Activated CD4-positive, alpha-beta T cell treated with anti-CD3 and anti-CD28 coated beads for 1 hour (primary cell): ENCODE measurements at places on chromosomes 16 and 17.

DNA sequence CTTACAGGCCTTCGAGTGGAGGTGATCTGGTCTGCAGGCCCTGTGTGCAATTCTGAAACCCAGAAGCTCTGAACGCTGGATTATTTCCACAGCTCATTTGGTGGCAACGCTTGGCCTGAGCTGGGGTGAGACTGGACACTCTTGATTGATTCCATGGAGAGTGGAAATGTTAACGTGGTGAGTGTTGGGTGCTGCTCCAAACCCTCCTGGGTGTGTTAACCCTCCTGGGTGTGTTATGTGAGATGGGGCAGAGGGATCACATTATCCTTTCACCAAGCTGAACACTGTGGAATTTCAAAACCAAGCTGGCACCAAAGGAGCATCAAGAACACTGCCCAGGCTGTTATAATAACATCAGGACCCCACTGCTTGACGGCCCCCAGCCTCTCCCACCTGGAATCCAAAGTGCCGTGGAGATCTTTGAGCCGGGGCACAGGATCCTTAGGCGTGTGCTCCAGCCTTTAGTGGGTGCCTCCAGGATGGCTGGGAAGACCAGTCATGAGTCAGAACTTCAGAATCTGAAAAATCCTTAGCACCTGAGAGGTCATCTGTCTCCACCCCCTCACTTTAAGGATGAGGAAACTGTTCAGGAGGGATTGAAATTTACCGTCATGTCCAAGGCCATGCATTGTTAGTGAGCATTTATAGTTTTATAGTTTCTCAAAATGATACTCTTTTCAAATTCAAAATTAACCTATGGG, 75.0 kb downstream of the RPTOR start:
- no peak for DNase-seq

- DNase-seq: no peak
Measured at GRCh38 chr16:80739523-80739922, 64.9 kb downstream of the CDYL2 start.

GRCh38 chr17:4691686-4692085, 12.3 kb downstream of the PELP1 start:
- DNase-seq: no peak

GRCh38 chr17:30116661-30117551, at the start of gene NSRP1:
Gene NSRP1 (plus strand): TSS chr17:30116816. CDS start chr17:30116844, 28 bp downstream.
- DNase-seq: peak; percentile 90

- no peak for DNase-seq
Measured at GRCh38 chr16:57480754-57481230, 5.5 kb downstream of the DOK4 start.

GRCh38 chr16:69073181-69073702, 32.2 kb upstream of the HAS3 start:
- no peak for DNase-seq

- DNase-seq: no peak
Measured at GRCh38 chr17:75849724-75850123, 5.4 kb downstream of the WBP2 start.

- no peak for DNase-seq
Measured at GRCh38 chr17:11944587-11944986, 52.7 kb downstream of the ZNF18 start.

- DNase-seq: no peak
Measured at GRCh38 chr16:75248536-75249380, 2.7 kb downstream of the BCAR1 start.

DNA sequence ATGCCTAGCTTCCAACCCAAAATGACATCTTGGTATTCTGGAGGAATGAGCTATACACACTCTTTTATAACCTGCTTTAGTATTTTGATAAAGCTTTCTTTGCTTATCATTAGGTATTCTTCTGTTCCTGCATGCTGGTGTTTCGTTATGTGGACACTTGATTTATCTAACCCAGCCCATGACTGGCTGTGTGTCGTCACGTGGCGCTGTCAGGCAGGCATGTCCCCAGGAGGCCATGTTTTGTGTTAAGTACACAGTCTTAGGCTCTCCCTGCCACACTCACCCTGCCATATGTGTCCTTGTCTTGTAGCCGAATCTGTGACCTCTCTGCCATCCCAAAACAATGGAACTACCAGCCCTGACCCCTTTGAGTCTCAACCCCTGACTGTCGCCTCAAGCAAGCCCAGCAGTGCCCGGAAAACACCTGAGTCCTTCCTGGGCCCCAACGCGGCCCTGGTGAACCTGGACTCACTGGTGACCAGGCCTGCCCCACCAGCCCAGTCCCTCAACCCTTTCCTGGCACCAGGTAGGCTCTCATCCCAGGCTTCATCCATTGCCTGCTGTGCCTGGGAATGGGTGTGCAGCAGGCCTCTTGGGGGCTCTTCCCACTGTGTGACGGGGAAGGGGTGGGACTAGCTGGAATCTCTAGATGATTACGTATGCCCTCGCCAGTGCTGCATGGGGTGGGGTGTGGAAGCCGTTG, 30.8 kb downstream of the B9D1 start:
- DNase-seq: no peak

GRCh38 chr16:69563605-69564580, 1.9 kb upstream of the NFAT5 start:
- DNase-seq: peak; percentile 23

- DNase-seq: no peak
Measured at GRCh38 chr16:87764600-87765472, 950 bp downstream of the KLHDC4 start.

DNA sequence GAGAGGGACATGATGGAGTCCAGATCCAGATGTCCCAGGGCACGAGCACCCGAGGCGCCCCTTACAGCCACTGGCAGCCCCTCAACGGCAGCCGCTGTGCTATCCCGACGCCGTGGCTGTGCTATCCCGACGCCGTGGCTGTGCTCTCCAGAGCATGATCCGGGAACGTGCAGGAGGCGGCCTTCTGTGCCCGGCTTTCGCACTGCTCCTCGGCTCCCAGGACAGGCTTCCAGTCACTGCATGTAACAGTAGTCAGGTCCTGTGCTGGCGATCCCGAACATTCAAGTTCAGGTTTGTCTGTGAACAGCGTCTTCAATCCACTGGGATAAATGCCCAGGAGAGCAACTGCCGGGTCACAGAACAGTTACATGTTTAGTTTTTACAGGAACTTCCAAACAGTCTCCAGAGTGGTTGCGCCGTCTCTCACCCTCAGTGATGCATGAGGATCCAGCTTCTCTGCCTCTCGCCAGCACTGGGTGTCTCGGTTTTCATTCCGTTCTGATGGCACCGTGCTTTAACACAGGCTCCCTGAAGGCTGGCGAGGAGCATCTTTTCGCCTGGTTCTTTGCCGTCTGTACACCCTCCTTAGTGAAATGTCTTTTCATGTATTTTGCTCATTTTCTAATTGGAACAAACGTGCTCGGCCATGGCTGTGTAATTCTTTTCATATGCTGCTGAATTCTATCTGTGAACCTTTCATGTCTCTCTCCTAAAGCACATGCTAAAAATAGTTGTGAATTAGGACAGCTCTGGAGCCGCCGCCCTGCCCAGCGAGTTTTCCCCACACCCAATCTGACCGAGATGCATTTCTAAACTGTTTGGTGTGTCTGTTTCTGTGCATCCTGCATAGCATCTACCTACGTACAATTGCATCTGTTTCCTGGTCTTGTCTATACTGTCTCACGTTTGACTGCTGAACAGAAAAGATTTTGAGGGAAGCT, 72.6 kb upstream of the METRNL start:
- no peak for DNase-seq

DNA sequence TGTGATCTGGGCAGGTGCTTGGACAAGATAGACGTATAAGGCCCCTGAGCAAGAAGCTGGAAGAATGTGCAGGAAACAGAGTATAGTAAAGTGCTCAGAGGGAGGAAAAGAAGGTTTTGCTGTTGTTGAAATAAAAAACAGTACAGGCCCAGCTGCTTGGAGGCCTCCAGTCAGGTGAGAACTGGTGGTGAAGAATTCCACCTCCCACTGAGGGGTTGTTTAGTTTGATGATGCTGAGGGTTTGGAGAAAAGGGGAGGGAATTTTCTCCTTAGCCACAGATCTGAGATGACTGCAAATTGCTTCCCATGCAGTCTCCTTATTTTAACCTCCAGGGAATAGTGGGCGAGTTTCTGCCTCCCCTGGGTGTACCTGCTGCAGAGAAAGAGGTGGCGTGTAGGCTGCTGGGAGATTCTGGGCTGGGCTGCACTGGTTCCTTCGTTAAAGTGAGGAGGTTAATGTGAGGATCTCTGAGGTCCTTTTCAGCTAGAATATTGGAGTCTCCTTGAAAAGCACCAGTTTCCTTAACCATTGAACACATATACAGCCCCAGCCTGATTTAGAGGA, 25.8 kb downstream of the SMPD3 start:
- no peak for DNase-seq

- no peak for DNase-seq
Measured at GRCh38 chr17:42460371-42460770, 1.7 kb downstream of the ATP6V0A1 start.

DNA sequence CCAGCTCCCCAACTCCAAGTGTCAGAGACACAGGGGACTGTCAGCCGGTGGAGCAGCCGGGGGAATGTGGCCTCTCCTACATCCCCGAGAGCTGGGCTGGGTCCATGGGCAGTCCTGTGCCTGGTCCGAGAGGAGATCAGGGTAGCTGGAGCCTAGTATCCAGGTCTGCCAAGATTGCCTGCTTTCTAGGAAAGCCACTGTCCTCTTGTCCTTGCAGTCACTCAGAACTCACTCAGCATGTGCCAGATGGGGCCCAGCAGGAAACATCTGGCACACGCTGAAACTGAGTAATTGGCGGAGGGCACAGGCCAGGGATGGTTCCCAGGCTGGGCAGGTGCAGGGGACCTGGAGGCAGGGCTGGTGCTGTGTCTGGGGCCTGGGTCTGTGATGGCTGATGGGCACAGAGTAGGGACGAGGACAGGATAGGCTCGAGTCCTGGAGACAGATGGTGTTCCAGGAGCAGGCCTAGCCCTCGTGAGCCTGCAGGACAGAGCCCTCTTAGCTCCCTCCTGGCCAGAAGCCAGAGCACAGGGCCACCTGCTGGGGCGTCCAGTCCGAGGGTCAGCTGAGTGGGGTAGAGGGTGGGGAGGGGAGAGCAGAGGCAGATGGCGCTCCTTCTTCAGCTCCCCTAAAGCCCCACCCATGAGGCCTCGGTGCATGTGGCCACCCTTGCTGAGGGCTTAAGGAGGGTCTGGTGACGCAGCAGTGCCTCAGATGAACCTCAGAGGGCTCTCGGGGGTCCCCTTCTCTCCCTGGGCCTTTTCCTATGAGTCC, 31.1 kb downstream of the ADCY7 start:
- no peak for DNase-seq
